Spinal cord (tissue), 10 donors: ENCODE measurements at places on chromosomes 12 and 14. TPM values are rescaled to one million over a fixed set of nuclear protein-coding genes. Genes with fewer than 3 reads are reported as not detected.

C12orf60 gene
- 3.7 TPM for total RNA-seq

KRT73 gene
- total RNA-seq, result 0.10 TPM

TRHDE gene
- 9.6 TPM for total RNA-seq

DIO2 gene
- total RNA-seq, result 9.0 TPM

GNPTAB gene
- 63.4 TPM for total RNA-seq

LMO3 gene
- 113 TPM for total RNA-seq

ACOT4 gene
- total RNA-seq, result 1.5 TPM

KDM2B gene
- 31.2 TPM for total RNA-seq

SBNO1 gene
- total RNA-seq, result 28.0 TPM

ASB2 gene
- total RNA-seq, result 4.0 TPM

CPSF6 gene
- total RNA-seq, result 41.1 TPM

PLEK2 gene
- total RNA-seq, result 1.6 TPM

MMP14 gene
- total RNA-seq, result 262 TPM

ARHGDIB gene
- 58.1 TPM for total RNA-seq

NACA gene
- total RNA-seq, result 1,792 TPM

CD69 gene
- 1.4 TPM for total RNA-seq

CIPC gene
- 38.0 TPM for total RNA-seq

ADCY4 gene
- 9.0 TPM for total RNA-seq

SERPINA3 gene
- 3.0 TPM for total RNA-seq

LPAR5 gene
- 3.5 TPM for total RNA-seq

MORN3 gene
- total RNA-seq, result 4.5 TPM

EPYC gene
- not detected for total RNA-seq

CMKLR1 gene
- total RNA-seq, result 12.0 TPM

MYG1 gene
- 31.4 TPM for total RNA-seq

RFX4 gene
- total RNA-seq, result 25.4 TPM

NRIP2 gene
- total RNA-seq, result 1.9 TPM

SERPINA1 gene
- 8.6 TPM for total RNA-seq

CLEC2B gene
- total RNA-seq, result 18.7 TPM

KRT72 gene
- 0.10 TPM for total RNA-seq

SOAT2 gene
- not detected for total RNA-seq

SMIM41 gene
- total RNA-seq, result 0.59 TPM

AGAP2 gene
- 27.5 TPM for total RNA-seq

A2M gene
- 263 TPM for total RNA-seq

OR4M1 gene
- not detected for total RNA-seq
